ENCODE measurements at places on chromosomes 1 and 21.
A peak's percentile ranks its signal among the peaks of the same experiment; 100 is the strongest.

GRCh38 chr1:68365709-68366382 is 83.9 kb downstream of the RPE65 start:
- no peak for DNase-seq

DNA sequence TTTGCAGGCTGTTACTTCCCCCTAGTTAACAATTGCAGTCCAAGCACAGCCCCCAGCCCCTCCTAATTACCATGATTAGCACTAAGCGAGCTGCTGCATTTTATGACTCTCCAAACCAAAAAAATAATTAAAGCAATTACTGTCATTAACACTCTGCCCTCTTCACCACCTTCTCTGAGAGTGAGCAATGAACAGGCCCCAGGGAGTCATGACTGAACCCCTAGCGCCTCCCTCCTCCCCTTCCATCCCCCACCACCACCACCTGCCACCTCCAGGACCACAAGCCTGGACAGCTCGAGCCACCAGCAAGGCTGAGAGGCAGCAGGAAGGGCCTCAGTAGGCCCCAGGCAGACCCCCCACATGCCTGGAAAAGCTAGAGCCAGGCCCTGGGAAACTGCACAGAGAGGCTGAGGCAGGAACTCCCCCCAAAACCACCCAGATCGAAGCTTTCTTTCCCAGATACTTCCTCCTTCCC is 35.5 kb upstream of the ZC3H12A start:
- no peak for DNase-seq

DNA sequence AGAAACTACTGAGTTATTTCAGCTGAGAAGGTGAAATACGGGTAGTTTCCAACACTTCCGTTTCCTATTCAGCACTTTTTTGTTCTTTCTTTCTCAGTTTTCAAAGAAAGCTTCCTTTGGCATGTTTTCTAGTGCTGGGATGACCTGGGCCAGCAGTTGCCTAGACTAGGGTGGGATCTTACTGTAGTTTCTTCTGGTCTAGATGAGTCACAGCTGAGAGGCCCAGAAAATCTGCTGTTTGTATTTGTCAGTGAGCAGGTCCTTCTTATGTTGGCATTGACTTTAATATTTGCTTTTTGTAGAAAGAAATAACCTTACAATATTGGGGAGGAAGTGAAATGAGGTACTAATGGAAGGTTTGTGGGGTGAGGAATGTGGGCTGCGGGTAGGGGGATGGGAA is 22.2 kb downstream of the C1orf21 start:
- no peak for DNase-seq

GRCh38 chr1:98104289-98104688 is 183.5 kb upstream of the DPYD start:
- no peak for DNase-seq

- DNase-seq = no peak
These were observed 338.1 kb downstream of the PAPPA2 start for GRCh38 chr1:176800978-176801513.

- no peak for DNase-seq
These were observed at the start of gene HTR6 for GRCh38 chr1:19664453-19665185. Gene HTR6 (plus strand): TSS chr1:19664875. CDS start chr1:19665754, 879 bp downstream.

GRCh38 chr1:25148673-25149300 is 83.5 kb downstream of the SYF2 start:
- DNase-seq = no peak

DNA sequence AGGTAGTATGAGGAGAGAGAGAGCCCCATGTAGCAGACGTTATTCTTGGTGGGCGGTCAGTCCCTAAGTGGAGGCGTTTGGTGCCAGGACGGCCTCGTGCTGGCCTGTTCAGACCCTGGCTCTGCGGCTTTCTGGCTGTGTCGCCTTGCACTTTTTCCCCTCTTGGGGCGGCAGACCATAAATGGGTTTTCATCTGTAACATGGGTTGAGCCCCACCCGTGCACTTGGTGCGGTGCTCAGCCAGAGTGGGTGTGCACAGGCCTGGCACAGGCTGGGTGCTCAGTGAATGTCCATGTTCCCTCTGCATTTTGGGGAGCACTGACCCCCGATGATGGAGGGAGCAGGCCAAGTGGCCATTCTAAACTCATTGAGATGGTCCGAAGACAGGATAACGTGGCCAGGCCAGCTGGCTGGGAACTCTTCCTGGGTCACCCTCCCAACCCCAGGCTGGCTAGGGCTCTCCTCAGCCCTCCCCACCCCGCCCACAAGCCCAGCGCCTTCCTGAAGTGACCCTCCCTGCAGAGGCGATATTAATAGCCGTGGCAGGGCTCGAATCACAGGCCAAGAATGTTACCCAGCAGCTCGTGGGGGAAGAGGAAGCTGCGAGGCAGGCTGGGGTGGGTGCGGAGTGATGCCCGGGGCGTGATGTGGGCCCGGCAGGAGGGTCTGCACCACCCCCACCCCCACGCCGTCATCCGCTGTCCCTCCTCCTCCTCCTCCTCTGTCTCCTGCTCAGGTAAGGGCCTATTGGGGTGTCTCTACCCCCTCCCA is 78.5 kb downstream of the ARHGEF10L start:
- DNase-seq = no peak

DNA sequence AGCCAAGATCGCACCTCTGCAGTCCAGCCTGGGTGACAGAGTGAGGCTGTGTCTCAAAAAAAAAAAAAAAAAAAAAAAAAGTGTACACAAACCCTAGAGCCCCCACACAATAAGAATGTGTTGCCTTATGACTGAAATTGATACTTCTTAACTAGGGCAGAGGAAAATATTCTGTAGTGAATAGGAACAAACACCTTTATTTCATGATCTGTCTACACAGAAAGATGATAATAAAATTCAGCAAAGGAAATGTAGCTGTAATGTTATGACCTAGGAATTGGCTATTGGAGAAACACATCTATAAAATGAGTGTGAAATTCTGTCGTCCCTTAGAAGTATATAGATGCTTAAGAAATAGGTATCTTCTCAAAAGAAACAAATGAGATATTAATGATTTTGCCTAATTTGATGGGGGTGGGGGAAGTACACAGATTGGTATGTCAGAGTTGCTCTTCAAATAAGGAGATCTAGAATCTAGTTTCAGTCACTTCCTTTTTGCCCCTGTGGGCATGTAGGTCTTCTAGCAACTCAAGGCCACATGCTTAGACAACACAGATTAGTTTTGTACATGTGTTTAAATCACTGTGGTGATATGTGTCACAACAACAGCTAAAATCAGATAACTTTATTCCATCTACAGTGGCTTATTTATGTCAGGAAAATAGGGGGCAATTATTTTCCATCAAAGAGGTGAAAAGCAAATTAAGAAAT is 10.7 kb upstream of the GPR25 start:
- no peak for DNase-seq

- no peak for DNase-seq
These were observed 104.7 kb upstream of the KIAA0040 start for GRCh38 chr1:175297291-175297690.

GRCh38 chr1:1537626-1538250 is 2.7 kb downstream of the TMEM240 start:
- DNase-seq = no peak

DNA sequence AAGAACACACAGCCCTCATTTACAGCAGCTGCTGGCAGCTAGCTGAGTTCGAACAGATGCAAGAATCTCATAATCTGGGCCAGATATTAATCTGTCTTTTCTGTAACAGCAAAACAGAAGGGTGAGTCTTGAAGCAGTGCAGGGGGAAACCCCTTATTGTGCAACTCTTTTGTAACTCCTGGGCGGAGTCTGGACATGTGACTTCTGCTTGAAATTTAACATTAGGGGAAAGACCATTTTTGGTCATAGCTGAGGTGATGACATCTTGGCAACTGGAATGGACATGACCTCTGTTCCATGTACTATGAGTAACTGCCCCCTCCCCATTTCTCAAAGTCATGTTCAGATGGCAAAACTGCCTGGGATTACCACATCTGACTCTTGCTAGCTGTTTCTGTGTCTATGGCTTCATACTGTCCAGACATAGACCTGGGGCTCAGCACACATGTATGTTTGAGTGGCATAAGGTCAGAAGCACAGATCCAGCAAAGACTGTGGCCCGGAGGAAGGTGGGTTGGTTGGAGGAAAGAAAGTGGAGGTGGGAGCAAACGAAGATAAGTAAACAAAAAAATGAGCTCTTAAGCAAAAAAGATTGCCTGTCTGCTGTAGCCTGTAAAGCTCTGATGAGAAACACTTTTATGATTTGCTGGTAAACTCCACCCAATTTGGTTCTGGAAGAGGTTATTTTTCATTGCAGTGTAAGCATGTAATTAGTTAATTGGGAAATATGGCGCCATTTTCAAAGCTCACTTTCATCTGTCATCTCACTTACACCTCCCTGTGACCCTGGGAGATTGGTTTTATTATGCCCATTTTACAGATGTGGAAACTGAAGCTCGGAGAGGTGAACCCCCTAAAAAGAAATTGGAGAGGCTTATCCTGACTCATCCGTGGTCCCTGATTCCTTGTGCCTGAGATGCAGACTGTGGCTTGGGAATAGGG is 26.1 kb downstream of the ETS2 start:
- DNase-seq = peak; percentile 38

DNA sequence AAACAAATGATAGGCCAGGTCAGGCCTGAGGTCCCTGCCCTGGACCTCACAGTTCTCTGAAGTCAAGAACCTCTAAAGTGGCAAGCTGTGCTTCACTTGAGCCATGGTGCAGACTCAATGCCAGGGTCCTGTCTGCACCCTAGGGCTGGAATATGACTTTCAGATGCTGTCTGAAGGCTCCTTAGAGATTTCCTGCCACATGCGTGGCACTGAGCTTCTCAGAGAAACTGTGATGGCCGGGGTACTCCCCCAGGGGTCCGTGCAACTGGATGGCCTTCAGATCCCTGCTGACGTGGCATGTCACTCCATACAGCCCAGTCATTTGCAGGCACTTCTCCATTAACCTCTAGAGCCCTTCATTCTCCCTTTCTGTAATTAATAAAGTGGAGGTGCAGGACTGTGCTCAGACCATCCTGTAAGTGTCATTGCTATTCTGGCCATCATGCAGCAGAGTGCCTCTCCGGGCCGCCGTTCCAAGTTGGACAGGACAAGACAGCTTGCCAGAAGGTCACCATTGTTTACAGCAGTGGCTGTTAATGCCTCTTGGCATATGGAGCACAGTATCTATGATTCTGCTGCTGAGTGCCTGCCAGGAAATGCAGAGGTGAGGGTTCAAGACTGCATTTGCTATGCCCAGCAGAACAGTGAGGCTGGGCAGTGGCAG is 205.1 kb upstream of the COA6 start:
- no peak for DNase-seq

GRCh38 chr1:54417123-54417522 is 10.9 kb upstream of the SSBP3 start:
- no peak for DNase-seq

- no peak for DNase-seq
These were observed 12.9 kb downstream of the MORN1 start for GRCh38 chr1:2378441-2378851.

GRCh38 chr1:64691626-64692025 is 53.2 kb upstream of the RAVER2 start:
- DNase-seq = no peak

GRCh38 chr21:15224346-15225086 is 159.7 kb upstream of the NRIP1 start:
- DNase-seq = no peak
